ENCODE measurements at places on chromosomes 16 and 17.

- DNase-seq: no peak
- H3K36me3 ChIP-seq: no peaks in the 10 kb centered on the region
- H3K4me1 ChIP-seq: peaks cover 5% of the 10 kb centered on the region
- no peak overlapping the region for H3K4me3 ChIP-seq
- H3K27me3 ChIP-seq: no peaks in the 10 kb centered on the region
- H3K27ac ChIP-seq: no peak overlapping the region
Observed at GRCh38 chr16:67179421-67180080, 4.2 kb downstream of the MATCAP1 start.

DNA sequence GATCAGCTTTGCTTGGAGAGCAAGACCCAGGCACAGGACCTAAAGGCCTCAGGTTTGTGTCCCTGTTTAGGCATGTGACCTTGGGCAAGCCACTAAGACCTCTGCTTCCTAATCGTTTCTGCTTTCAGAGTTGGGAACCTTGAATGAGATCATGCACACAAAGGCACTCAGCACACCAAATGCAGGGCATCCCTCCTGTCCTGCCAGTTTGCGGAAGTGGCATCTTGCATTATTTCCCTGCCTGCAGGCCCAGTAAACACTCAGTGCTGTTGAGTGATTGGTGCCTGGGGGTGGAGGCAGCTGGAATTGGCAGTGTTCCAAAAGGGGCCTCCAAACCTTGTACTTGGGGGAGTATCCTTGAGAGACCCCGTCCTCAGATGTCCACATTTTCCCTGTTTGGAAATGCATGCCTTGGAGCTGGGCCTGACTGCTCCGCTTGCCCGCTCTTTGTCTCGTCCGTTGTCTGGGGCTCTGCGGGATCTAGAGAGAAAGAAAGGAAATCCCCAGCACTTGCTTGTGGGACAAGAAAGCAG is 28.7 kb downstream of the MRM1 start:
- H3K4me1 ChIP-seq: 0 out of 2 replicates have a peak, but pooled peaks cover 3% of the 10 kb centered on the region
- no peak for DNase-seq
- no peaks in the 10 kb centered on the region for H3K36me3 ChIP-seq
- H3K27me3 ChIP-seq: peaks cover 9% of the 10 kb centered on the region
- no peak overlapping the region for H3K27ac ChIP-seq

GRCh38 chr17:57195785-57196460 is 60.4 kb upstream of the MSI2 start:
- H3K27ac ChIP-seq: no peak overlapping the region
- H3K4me1 ChIP-seq: no peaks in the 10 kb centered on the region
- H3K27me3 ChIP-seq: no peaks in the 10 kb centered on the region

DNA sequence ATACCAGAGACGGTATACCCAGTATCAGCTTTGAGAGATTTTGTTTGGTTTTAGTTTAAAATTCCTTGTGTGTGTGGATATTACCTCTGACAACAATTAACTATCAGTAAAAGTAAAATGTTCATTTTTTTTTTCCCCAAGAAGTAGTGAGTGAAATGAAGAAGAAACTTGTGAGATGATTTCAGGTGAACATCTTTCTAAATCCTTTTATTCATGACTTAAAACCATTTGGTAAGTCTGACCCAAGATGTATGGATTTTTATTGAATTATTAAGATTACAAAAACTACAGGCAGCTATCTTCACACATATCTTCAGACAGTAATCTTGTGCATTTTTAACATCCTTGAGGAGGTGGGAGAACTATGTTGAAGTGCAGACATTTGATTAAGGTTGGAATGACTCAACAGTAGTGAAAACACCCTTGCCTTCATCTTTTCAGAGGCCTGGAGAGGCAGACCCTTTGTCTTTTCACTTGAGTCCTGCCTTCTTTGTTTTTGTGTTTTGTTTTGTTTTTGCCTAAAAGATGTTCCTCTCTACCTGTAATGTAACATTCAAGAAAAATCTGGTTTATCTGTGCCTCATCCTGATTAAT is 240.3 kb upstream of the TBX2 start:
- peaks cover 41% of the 10 kb centered on the region for H3K4me1 ChIP-seq
- H3K36me3 ChIP-seq: no peaks in the 10 kb centered on the region
- no peak for DNase-seq

GRCh38 chr17:9676820-9677310 is 31.5 kb downstream of the USP43 start:
- no peak overlapping the region for H3K4me3 ChIP-seq
- no peak for DNase-seq
- no peaks in the 10 kb centered on the region for H3K4me1 ChIP-seq
- H3K36me3 ChIP-seq: no peaks in the 10 kb centered on the region
- H3K27me3 ChIP-seq: no peaks in the 10 kb centered on the region
